ENCODE measurements at places on chromosomes 1 and 21.

DNA sequence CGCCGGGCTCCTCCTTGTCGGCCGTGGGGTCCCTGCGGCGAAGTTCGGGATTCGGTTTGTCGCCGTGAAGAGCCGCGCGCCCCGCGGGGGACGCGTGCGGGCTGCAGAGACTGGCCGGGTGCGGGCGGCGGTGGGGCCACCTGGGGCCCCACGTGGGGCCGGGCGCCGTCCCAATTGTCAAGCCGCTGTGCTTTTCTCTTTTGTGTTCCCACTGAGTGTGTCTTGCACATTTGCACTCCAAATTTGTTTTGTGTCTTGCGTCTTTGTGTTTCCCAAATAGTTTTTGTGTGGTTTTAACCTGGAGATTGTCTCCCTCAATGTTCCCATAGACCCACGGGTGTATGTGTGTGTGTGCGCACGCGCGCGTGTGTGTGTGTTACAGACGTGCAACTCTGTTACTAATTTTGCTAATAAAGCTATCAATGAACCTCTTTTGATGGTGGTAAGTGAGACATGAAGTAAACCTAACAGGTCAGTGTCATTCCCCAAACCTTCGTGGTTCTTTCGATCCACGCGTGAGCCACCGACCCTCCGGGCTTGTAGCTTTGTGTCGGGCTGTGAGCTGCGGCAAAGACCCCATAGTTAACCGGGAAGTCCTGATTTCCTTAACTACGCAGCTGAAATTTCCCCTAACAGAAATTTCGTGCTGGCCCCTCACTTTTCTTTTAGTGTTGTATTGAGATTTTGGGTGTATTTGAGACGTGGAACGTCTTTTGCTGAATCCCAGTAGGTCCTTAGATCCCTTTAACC is 708 bp downstream of the PRDM2 start:
- peak; percentile 68 for DNase-seq

DNA sequence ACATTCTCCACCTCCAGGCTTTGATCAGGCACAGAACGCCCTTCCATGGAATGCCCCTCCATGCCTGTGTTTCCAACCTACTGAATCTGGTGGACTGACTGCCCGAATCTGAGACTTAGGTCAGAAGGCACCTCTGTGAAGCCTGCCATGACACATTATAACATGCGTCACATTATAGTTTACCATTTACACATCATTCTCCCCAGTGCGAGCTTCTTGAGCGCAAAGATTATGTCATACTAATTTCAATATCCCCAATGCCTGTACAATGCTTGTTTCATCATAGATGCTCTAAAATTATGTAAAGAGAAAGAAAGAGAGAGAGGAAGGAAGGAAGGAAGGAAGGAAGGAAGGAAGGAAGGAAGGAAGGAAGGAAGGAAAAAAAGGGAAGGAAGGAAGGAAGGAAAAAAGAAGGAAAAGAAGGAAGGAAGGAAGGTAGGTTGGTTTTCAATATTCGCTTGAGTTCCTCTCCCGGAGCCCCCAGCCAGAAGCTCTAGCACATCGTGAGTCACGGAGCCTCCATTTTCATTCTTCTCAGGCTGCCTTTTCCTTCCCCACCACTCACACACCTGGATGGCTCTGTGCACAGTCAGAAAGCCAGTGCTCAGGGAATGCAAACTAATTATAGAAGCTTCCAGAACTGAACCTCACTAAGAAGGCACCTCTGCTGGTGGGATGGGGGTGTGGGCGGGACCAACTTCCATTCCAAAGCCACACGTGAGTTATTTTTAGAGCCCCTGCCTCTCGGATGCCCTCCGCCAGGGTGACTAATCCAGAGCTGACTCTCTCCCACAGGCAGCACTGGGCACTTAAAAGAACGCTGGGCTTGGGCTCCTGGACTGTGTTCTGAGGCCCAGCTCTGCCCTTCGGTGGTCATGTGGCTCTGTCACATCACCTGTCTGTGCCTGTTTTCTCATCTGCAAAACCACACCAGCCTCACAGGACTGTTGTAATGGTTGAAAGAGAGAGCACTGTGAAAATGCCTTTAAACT is 27.4 kb downstream of the LAMB3 start:
- no peak for DNase-seq

DNA sequence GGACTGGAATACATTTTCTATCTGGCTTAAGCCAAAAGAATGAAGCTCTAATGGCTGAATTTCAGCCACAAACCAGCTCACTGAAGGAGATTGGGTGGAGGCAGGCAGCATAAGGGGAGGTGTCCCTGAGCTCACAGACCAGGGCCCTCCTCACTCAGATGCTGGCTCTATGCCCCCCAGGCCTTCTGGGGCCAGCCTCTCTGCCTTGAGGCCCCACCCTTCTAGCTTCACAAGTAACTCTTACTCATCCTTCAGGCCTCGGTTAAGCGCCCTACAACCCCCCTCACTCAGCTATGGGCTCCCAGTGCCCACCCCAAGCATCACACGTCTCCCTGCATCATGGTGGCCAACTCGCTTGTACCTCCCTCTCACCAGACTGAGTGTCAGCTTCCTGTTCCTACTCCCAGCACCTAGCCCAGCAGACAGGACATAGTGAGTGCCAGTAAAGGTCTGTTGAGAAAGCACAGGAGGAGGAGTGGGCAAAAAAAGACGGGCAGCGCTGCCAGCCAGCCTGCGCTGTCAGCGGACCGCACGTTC is 40.8 kb upstream of the GPR157 start:
- no peak for DNase-seq

GRCh38 chr1:233599542-233600073 is 14.3 kb upstream of the KCNK1 start:
- DNase-seq: no peak

DNA sequence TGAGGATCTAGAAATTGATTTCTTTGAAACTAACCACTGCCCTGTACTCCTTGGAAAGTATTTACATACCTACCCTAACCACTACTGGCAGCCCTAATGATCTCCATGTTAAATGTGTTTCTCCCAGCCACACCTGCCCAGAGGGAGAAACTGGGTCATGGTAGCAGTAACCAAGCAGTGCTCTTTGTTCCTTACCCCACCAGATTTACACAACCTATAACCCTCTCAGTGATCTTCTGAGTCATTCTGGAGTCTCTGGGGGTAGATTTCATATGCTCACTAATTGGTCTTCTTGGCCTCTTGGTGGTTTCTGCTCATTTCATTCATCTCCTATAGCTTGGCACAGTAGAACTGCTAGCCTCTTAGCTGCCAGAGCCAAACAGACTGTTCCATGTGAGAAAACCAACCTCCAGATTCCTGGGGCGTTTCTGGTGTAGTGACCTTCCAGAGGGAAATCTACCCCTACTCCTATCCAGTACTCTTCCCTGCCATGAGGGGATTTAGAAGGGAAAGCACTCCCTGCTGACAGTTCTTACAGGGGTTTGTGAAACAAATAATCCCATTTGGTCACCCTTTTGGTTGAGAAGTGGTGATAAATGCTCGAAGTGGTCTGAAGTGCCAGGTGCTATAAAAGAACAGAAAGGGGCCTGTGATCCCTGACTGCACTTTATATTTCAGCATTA is 36.2 kb upstream of the LRIG2 start:
- no peak for DNase-seq

GRCh38 chr1:116332451-116332850 is 40.6 kb upstream of the ATP1A1 start:
- no peak for DNase-seq

Data from ascending aorta (tissue), 2 donors.